ENCODE measurements at places on chromosomes 11 and 22.
A peak's percentile ranks its signal among the peaks of the same experiment; 100 is the strongest.

DNA sequence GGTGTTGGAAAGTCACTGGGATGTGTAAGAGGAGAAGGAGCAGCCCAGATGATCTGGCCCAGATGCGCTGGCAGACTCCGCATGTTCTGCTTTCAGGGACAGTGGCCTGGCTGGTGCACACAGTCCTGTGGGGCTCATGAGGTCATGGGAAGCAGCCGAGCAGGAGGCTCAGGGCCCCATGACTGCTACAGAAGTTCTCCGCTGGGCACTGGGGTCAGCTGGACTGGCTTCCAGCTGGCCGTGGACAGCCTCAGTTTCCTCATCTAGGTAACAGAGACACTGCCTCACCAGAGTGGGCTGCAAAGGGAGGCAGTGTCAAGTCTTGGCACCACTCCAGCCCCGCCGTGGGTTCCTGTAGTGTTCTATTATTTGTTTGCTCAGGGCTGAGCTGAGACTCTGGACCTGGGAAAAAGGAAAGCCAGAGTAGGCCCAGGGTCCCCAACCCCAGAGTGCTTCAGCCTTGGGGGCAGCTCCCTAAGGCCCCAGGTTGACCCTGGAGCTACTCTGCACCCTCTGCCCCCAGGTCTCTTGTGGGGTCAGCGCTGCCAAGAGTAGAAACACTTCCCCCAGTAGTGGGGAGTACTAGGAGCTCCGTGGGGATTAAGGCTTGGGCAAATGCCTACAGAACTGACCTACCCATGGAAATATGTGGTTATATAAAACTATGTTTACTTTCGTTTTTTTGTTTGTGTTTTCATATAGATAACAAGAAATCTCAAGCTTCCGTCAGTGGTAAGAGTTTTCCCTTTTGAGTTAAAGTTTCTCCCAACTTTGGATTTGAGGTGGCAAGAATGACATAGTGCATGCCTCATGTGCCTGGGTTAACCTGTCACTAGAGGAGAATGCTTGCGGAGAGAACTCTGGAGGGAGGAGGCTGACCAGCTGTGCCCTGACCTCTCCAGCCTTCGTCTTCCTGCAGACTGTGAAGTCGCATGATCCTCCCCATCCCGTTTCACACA lies 45.3 kb downstream of the MED15 start:
- no peak for DNase-seq

- no peak for DNase-seq
These were observed 794.0 kb downstream of the CNTN5 start for GRCh38 chr11:99814738-99815137.

DNA sequence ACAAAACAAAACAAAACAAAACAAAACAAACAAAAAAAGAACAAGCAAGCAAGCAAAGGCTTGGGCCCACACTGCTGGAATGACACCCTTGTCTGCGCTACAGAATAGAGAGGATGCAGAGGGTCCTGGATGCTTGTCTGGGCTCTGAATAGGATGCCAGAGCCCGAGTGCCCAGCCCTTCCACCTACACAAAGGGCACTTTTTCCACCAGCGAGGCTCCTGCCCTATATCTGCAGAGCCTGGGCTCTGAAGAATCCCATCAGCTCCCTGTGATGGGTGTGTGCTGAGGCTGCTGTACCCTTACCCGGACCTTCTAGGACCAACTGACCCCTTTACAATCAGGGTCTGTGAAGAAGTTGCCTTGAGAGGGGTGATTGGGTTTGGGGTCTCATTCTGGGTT lies 221.2 kb downstream of the DSCAML1 start:
- no peak for DNase-seq

GRCh38 chr11:131351848-131352247 lies 18.6 kb upstream of the NTM start:
- DNase-seq = no peak

- DNase-seq = no peak
These were observed 46.2 kb downstream of the FLRT1 start for GRCh38 chr11:64081745-64082442.

DNA sequence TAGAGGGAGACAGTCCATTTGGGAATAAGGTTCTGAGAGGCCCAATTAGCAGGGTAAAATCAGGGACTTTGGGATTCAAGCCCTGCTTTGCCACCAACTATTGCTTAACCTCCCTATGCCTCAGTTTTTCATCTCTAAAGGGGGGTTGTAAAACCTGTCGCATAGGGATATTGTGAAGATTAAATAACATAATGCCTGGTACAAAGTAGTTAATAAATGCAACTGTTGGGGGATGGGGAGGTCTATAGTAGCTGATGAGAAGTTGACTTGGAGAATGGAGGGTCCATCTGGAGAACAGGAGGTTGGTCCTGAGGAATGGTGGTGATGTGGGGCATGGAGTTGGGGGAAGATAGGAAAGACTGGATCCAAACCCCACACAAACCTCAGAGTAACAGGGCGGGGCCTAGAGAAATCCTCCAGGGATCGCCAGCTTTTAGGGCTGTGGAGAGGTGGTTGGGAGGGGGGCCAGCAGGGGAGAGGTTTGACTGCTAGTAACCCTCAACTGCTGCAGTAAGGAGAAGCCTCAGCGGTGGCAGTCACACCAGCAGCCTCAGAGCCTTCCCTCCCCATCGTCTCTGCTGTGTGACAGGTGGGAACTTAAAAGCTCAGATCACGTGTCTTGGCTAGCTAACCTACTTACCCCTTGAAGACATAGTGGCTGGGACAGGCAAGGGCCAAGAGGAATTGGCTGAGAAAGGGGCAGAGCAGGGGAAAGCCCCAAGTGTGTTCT lies 1.1 kb upstream of the ABCG4 start:
- no peak for DNase-seq

DNA sequence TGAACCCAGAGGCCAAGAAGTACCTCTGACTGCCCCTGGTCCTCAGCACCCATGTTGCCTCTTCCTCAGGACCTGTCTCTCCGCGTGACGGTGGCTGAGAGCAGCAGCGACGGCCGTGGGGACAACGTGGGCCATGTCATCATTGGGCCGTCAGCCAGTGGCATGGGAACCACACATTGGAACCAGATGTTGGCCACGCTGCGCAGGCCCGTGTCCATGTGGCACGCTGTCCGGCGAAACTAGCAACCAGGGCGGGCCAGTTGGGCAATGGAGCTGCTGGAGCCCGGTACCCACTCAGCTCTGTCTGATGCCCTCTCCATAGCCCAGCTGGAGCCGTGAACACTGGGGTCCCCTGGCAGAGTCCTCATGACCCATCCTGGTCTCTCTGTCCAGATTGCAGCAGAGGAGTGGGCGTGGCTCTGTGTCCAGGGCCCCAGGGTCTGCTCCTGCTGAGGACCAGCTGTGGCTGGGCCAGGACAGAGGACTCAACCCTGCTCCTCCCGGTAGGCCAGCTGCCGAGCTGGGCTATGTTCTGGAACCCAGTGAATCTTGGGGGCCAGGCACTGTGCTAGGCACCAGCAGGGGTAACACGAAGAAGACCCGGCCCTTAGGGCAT lies 8.0 kb upstream of the RHOD start:
- no peak for DNase-seq

- no peak for DNase-seq
These were observed 12.8 kb downstream of the AQP11 start for GRCh38 chr11:77602381-77603088.

- DNase-seq = no peak
These were observed 83.6 kb upstream of the PRR5 start for GRCh38 chr22:44618400-44618799.

DNA sequence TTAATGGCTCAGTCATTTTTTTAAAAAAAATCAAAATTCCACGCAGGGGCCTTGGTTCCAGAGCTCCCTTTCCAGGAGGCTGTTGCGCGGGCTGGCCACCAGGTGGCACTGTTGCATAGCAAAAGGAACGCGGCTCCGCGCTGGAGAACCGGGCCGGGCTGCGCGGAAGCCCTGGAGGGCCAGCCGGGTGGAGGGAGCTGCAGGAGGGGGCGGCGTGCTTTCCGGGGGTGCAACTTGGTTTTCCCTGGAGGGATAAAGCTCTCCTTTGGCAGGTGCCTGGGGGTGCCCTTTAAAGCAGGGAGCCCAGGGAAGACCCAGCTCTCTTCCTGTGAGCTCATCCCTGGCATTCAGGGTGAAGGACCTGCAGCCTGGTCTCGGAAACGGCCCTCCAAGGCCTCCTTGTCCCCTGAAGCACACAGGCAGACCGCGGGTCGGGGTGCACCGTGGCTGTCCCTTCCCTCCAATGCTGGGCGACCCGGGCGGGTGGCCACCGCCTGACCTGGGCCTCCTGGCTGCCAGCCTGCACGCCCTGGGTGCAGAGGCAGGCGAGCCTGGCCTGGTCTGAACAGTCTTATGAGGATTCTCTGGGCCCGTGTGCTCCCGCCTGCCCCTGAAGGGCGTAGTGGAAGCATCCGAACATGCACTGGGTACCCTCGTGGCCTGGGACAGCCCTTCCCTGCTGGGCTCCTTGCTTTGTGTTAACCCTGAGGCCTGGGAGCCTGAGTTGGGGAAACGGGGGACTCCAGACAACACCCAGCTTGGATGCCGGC lies 23.4 kb downstream of the KRTAP5-5 start:
- peak; percentile 59 for DNase-seq

DNA sequence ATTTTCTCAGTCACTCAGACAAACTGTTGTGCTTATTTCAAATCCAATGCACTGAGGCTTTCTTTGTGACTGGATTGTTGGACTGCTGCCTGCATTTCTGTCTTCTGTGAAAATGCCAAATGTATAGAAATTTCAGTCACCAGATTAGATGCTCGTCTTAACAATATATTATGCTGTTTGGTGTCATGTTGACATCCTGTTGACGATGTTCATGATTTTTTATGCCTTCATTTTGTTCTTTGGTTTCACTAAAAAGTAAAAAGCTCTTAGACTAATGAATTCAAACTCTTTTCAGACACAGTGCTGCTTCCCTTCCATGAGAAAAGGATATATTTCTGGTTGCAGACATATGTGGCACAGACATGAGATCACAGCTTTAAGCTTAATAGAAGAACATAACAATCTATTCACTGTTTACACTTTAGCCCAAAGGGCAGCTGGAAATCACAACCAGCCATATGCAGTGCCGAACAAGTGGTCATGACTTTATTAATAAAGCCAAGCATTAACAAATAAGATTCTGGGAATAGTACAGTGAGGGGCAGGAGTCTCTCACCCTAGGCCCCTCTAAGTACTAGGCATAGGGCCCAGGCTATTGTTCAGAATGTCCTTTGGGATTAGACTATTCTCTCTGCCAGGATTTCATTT lies 9.4 kb upstream of the SOX6 start:
- no peak for DNase-seq

DNA sequence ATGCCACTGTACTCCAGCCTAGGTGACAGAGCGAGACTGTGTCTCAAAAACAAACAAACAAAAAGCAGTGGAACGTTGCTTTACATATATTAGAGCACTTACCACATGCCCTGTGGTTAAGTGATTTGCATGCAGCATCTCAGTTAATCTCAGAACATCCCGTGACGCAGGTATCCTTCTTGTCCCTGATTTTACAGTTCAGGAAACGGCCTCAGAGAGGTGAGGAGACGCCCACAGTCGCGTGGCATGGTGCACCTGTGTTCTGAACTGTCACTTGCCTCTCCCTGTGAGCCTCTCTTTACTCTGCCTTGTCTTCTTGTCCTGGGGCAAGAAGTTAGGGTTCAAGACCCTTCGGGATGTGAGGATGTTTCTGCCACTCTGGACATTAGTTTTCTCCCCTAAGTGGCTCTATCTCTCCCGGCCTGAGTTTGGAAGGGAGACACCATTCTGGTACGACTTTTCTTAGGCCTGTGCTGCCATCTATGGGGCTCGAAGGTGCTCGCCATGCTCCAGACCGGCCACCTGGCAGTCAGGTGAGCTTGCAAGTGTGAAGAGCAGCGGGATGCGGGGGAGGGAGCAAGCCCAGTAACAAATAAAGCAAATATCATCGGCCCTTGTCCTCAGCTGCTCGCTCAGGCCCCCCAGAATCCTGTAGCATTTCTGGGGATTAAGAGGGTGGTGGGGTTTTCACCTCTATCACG lies 25.6 kb downstream of the YWHAH start:
- DNase-seq = peak; percentile 37

GRCh38 chr11:134024420-134025081 lies 44.3 kb upstream of the JAM3 start:
- DNase-seq = no peak

- no peak for DNase-seq
These were observed 10.7 kb upstream of the SESN3 start for GRCh38 chr11:95241681-95242081.

DNA sequence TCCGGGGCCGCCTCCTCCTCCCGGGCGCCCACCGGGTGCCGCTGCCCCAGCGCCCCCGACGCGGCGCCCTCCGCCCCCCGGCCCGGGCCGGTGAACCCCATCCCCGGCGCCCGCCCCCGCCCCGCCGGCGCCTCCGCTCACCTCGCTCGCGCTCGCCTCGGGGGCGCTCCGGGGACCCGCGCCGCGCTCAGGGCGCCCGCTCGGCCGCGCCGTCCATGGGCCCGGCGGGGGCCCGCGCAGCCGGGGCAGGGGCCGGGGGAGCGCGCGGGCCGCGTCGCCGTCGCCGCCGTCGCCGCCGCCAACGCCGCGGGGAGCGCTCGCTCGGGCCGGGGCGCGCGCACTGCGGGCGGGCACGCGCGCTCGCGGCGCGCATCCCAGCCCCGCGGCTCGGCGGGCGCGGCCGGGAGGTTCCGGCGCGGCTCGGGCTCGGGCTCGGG lies 293 bp downstream of the DUSP8 start:
- DNase-seq = no peak

DNA sequence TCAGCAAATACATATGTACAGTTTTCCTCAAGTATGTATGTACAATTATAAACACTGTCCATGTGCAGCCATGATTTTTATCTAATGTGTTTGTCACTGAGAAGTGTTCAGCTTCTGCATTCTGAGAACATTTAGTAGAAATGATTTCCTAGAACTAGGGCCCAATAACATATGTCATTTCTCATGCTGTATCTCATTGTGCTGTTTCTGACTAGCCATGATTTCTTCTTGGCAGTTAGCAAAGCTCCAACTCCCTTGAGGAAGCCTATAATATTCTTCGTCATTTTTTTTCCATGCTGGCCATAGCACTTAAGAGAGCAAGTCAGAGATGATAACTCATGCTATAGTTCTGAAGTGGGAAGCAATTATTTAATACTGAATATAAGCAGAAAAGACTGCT lies 187.8 kb downstream of the DDX10 start:
- no peak for DNase-seq

GRCh38 chr11:111845276-111846028 lies 25.9 kb downstream of the ALG9 start:
- no peak for DNase-seq

- no peak for DNase-seq
These were observed 30.5 kb upstream of the PPARA start for GRCh38 chr22:46119729-46120419.
